Brain microvascular endothelial cell (primary cell): ENCODE measurements at places on chromosomes 5 and 9.

DNA sequence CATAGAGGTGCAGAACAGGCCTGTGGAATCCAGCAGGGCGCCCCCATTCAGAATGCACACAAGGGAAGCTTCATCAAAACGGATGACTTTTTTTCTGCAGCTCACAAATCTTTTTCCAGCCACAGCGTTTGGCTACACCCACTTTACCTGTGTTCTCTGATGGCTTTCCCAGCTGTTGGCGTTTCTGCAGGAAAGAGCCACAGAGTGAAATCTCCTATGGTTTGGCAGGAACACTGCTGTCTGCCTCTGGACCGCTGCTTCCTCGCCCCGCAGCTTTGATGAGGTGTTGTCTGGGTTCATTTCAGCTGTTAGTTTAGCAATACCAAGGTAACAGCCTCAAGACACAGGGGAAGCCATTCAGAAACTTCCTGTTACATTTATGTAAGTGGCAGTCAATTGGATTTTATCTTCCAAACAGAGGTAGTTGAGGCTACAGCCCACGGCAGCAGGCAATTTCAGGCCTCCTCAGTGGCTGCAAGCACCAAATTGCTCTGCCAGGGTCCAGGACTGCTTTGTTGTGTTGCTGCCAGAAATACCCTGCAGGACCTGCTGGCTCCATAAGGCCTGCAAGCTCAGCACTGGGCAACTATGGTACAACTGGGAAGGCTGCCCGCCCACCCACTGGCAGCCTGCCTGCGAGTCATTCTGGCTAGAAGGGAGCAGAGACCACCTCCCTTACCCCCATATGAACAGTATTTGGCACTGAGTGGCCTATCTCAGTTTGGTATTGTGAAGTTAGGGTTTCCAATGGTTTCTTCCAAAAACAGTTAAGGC, 96.7 kb downstream of the MVB12B start:
- DNase-seq: no peak

- no peak for DNase-seq
Measured at GRCh38 chr5:31453522-31453921, 78.4 kb downstream of the DROSHA start.

DNA sequence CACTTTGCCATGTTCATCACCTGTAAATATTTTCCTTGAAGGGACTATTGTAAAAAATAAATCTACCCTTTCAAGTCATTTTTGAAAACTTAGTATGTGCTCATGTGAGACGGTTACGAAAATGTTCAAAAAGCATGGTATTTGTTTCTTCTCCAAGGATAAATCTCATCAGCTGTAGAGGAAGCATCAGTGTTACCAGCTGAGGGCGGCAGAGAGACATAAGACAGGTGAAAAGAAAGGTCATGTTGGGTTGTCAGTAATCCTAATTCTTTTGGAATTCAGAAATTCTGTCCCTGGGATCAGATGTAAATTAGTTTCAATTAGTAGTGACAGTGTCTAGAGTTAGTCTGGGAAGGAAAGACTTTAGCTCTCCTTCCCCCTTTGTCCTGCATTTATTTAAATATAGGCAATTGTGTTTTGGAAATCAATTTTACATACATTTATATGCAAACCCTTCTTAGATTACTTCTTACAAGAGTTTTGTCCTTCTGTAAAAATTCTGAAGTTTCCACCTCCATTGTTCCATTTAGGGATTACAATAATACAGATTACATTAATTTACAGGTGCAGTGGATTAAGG, 791.9 kb upstream of the CDH6 start:
- peak; percentile 66 for DNase-seq

DNA sequence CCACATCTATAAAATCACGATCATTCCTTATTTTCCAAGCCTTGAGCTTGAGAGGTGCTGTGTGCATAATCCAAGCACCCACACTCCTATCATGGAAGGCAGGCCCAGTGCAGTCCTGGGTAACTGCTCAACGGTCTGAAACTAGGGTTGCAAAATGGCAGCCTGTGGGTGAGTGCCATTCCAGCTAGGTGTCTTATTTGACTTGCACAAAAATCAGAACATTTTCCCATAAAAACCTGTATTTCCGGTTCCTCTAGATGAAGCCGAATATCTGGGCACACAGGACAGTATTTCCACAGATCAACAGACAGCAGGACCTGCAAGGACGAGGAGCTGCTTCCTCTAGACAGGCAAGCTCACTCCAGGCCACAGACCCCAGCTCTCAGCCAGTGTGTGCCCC, 588.8 kb downstream of the BNC2 start:
- no peak for DNase-seq

- no peak for DNase-seq
Measured at GRCh38 chr9:107361816-107362215, 78.7 kb downstream of the RAD23B start.

GRCh38 chr5:111411301-111411700, 101.0 kb downstream of the STARD4 start:
- no peak for DNase-seq

- DNase-seq: no peak
Measured at GRCh38 chr9:130720762-130721161, 27.2 kb downstream of the EXOSC2 start.

GRCh38 chr5:34547300-34548085, 108.6 kb upstream of the RAI14 start:
- DNase-seq: no peak

- no peak for DNase-seq
Measured at GRCh38 chr5:14382640-14383039, 199.0 kb upstream of the OTULINL start.

DNA sequence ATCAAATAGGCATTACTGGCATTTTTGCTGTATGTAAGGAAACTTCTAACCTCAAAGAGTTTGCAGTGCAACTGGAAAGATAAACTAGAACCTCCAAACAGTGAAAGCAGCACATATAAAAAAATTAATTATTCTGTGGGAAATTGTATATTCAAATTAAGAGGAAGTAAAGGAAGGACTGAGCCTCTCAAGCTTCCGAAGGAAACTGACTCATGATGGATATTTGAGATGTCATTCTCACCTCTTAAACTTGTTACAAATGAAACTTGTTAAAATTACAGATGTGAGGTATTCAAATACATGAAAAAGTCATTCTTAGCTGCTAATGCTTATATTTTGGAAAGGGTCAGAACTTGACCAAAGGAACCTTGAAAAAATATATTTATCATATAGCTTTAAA, 538.7 kb downstream of the PDE4D start:
- DNase-seq: no peak

GRCh38 chr5:79474367-79475151, 39.4 kb downstream of the HOMER1 start:
- no peak for DNase-seq

- DNase-seq: no peak
Measured at GRCh38 chr5:77797136-77797535, 21.0 kb upstream of the TBCA start.

- DNase-seq: peak; percentile 79
Measured at GRCh38 chr5:82593481-82593880, 315.3 kb upstream of the RPS23 start.

GRCh38 chr9:92636627-92637026, 33.3 kb downstream of the IPPK start:
- no peak for DNase-seq

DNA sequence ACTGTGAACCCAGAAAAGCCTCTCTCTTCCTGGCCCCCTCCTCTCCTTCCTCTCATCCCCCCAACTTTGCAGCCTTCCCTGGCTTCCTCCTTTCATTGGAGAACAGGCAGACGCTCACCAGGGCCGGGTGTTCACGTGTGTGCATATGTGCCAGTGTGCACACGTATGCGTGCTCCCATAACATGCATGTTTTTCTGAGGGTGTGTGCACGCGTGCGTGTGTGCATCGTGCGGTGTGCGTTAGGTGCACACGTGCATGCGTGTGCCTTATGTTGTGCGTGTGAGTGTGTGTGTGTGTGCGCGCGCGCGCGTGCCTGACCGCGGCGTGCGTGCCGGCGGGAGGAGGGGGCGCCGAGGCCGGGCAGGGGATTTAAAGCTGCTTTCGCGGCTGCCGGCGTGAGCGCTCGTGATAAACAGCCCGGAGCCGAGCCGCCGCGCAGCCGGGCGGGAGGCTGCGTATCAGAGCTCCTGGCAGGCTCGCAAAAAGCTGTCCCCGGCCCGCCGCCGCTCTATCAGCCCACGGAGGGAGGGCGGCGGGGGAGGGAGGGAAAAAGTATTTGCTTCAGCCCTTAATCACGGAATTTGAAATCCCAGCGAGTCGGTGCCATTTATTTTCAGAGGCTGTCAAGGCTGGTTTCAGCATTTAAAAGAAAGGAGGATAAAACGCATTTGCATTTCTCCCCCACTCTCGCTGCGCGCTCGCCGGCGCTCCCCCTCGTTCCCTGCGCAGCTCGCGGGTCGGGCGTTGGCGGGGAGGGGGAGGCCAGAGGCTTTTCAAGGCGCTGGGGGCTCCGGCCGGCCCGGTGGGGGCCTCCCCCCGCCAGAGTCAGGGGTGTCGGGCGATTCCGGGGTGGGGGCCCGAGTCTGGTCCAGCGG, 183.9 kb downstream of the C9orf50 start:
- DNase-seq: no peak

GRCh38 chr5:111682121-111682520, 74.9 kb downstream of the NREP start:
- peak; percentile 26 for DNase-seq

DNA sequence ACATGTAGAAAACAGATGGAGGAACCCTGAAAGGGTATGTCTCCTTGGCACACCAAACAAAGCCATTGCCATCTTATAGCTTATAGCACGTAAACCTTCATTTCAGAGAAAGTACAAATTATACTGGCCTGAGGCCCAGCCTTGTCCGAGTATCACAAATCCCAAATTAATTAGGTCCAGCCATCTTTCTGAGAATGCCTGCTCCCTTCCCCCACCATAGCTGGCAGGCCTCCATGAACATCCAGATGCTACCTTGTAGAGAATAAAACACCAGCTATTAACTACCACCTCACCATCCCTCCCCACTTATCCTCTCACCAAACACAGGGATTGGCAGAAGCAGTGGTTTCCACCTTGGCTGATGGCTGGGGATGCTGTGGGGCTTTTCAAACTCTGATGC, 224.0 kb downstream of the SPOCK1 start:
- no peak for DNase-seq

DNA sequence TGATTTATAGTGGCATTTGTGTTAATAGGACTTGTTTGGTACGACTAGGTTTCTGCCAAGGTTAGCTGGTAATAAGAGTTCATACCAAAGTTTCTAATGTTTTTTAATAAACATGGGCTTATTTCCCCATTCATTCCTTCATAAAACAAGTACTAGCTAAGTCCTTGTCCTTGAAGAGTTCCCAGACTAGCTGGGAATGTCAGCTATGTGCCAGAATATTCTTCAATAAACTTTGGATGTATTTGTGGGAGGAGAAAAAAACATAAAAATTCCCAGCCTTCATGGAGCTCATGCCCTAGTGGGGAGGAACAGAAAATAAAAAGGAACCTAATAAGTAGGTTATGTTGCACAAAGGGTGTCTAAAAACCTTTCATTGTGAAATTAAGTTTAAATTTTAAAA, 176.9 kb downstream of the DENND1A start:
- DNase-seq: no peak

- no peak for DNase-seq
Measured at GRCh38 chr9:36336131-36336907, 63.8 kb downstream of the RNF38 start.

DNA sequence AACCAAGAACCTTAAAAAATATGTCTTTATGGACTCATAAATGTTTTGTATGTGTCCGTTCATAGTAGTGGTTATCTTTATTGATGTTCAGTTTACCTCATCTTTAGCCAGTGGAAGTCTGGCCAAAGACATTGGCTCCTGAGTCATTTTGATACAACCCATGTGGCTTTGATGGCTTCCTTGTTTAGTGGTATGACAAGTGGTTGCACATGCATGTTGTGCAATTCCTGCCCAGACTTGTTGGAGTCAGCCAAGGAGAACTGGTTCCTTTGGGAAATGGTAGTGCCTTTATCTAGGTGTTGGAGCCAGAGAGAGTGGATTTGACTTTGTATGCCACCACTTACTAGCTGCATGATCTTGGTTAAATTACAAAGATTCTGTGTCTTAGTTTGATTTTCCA, 94.3 kb downstream of the RPS23 start:
- no peak for DNase-seq

GRCh38 chr5:45741110-45741509, 44.9 kb upstream of the HCN1 start:
- no peak for DNase-seq

GRCh38 chr9:87503927-87504326, 6.3 kb downstream of the DAPK1 start:
- DNase-seq: no peak

GRCh38 chr5:142143878-142144277, 35.3 kb downstream of the NDFIP1 start:
- peak; percentile 14 for DNase-seq

DNA sequence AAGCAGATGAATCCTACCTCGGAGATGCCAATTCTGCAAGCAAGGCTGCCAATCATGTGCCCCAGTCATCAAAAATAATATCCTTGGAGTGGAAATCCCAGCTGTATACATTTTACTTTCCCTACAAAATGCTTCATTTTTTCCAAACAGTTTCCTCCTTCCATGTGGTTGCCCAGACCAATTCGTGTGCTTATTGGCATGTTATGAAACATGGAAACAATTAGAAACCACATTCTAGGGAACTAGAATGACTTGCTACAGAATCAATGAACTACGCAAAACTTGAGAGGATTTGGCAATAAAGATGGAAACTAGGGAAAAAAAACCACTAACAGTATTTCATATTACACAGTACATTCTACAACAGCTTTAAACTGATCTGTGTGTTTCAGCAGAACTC, 584.5 kb upstream of the DMAC1 start:
- DNase-seq: no peak

DNA sequence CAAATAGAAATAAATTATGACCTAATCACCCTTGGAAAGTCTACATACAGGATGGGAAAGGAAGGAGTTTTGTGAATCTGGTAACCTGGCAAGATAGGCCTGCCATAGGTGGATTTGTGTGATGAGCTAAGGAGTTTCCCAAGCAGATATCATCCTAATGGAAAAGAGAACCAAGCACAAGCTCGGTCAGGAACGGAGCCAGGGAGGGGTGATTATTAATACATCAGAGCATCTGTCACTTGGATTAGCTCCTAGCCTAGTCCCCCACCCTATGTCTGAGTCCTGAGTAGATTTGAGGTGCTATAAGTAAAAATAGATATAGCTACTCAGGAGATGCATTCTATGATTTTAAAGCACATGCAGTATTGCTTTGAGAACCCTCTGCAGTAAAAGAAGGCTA, 57.3 kb upstream of the SMARCA2 start:
- DNase-seq: no peak

DNA sequence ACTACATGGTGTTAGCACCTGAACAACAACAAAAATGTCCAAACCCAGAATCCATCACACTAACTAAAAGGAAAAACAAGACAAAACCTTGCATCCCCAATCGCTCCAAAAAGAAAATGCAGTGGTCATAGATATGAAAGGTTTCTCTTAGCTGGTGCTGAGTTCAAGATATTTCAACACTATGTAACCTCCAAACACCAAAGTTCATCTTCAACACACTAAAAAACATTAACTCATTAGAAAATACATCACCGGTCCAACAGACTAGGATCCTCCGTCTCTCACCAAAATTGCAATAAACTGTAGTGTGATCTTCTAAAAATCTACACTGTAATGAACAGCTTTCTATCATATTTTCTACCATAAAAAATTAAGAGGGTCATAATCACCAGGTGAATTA, 60.8 kb downstream of the ECPAS start:
- no peak for DNase-seq
